ENCODE measurements at places on chromosomes 11 and 22. TPM values are rescaled to one million over a fixed set of nuclear protein-coding genes. Genes with fewer than 3 reads are reported as not detected.

DNA sequence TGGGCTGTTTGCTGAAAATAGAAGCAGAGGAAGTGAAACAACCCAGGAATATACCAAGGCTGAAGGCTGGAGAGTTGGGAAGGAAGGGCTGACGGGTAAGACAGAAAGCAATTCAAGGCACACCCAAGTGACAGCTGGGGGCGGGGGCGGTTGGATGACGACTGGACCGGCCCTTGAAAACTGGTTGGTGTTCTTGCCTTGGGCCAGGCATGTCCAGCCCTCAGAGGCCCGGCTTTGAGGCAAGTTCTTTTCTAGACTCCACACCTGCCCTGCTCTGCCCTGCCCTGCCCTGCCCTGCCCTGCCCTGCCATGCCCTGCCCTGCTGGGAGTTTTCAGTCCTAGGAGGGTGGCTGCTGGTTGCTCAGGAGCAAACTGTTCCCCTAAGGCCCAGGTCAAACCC lies 34.2 kb upstream of the CACNG2 start:
- peaks cover 8% of the 10 kb centered on the region for H3K27me3 ChIP-seq
- H3K4me3 ChIP-seq, result no peak overlapping the region
- no peak for DNase-seq
- no peak overlapping the region for H3K27ac ChIP-seq
- H3K4me1 ChIP-seq, result no peaks in the 10 kb centered on the region

DNA sequence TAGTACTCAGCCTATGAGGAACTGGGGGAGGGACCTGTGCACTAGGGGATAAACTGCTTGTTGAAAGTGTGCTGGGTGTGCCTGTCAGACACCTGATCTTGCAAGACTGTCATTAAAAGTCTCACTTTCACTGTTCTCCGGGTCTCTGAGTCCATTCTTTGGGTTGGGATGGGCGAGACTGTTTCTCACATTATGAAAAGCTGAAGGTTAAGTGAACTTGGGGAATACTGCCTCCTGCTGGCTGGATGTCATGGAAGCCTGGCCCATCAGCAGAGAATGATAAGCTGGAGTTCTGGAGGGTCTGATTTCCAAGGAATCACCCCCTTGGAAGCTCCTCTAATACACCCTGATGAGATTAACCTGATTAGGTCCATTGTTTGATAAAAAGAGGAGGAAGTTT lies 9.0 kb upstream of the VPREB1 start:
- peaks cover 2% of the 10 kb centered on the region for H3K27me3 ChIP-seq
- peak; percentile 19 for DNase-seq
- H3K4me1 ChIP-seq, result no peaks in the 10 kb centered on the region
- H3K36me3 ChIP-seq, result no peaks in the 10 kb centered on the region

GRCh38 chr22:34000879-34001526 lies 80.7 kb upstream of the LARGE1 start:
- no peak overlapping the region for H3K27ac ChIP-seq
- H3K36me3 ChIP-seq, result no peaks in the 10 kb centered on the region
- no peaks in the 10 kb centered on the region for H3K4me1 ChIP-seq
- H3K4me3 ChIP-seq, result no peak overlapping the region
- no peak for DNase-seq

The DTX4 gene
- 3.1 TPM for total RNA-seq

DNA sequence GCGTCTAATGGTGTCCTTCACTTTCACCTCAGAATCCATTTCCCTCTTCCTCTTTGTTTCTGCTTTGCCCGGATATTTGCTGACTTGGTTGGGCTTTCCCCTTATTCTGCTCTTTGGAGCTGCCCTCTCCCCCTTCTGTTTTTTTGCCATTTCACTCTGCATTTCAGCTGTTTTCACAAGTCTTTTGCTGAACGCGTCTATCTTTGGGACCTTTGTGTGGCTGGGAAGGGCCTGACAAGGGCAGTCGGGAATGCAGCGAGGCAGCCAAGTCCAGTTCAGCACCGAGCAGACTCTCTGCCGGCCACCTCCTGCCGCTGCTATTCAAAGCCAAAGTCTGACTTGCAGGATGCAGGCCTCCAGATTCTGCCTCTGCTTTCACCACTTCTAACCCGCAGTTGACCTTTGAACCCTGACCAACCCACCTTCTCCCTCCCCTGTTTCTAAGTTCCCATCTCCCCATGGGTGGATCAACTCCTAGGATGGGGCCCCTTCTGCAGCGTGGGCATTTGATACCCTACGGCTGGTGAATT lies 38.2 kb downstream of the FEZ1 start:
- H3K27ac ChIP-seq, result peak overlapping the region; percentile 6
- no peaks in the 10 kb centered on the region for H3K27me3 ChIP-seq
- peaks cover 9% of the 10 kb centered on the region for H3K4me1 ChIP-seq
- H3K4me3 ChIP-seq, result no peak overlapping the region
- no peaks in the 10 kb centered on the region for H3K36me3 ChIP-seq

- peak overlapping the region; percentile 56 for H3K27ac ChIP-seq
- H3K27me3 ChIP-seq, result no peaks in the 10 kb centered on the region
- peak overlapping the region; percentile 86 for H3K4me3 ChIP-seq
- H3K36me3 ChIP-seq, result no peaks in the 10 kb centered on the region
- H3K4me1 ChIP-seq, result peaks cover 2% of the 10 kb centered on the region
These were observed 642 bp downstream of the NAA40 start for GRCh38 chr11:63939397-63939891.

The ABCC8 gene
- not detected for total RNA-seq

DNA sequence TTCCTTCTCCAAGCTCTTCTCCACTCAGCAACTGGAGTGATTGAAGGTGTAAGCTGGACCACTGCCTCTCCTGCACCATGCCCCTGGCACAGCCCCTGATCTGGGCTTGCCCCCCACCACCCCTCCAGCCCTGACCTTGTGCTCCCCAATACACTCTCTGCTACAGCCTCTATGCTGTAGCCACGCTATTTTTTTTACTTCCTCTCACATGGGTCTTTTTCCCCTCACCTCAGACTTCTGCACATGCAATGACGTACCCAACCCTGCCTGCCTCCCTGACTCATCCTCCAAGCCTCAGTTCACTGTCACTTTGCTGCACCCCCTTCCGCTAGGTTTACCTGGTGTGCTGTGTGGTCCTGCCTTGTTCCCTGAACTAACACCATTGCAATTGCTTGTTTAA lies 9.0 kb downstream of the CSNK2A3 start:
- no peak overlapping the region for H3K4me3 ChIP-seq
- peaks cover 2% of the 10 kb centered on the region for H3K27me3 ChIP-seq
- H3K4me1 ChIP-seq, result no peaks in the 10 kb centered on the region
- no peak overlapping the region for H3K27ac ChIP-seq

DNA sequence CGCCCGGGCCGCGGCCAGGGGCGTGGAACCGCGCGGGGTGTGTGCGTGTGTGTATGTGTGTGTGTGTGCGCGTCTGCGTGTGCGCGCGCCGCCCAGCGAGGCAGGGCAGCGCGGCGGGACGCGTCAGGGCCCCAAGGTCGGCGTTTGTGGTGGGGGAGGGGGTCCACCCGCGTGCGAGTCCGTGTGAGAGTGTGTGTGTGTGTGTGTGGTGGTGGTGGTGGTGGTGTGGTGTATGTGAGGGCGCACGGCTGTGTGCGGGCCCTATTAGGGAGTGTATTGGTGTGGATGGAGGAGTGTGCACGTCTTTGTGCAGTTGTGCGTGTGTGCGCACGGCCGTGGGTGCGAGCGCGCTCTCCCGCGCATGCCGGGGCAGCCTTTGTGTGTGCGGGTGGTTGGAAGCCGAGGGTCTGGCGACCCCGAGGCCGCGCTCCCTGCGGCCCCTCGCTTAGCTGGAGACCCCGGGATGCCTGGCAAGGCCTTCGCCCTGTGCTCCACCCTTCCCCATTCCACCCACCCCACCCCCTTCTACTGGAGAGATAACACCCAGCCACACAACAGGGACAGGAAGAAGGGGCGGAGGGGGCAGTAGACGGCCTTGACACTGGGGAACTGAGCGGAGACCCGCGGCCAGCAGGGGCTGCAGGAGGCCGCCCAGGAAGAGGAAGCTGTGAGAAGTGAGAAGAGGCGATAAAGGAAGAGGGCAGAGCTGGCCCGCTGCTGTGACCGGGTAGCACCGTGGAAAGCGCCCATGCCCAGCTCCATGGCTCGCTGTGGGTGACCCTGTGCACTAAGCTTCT lies 528 bp upstream of the ARRB1 start:
- no peaks in the 10 kb centered on the region for H3K36me3 ChIP-seq
- H3K4me3 ChIP-seq, result peak overlapping the region; percentile 56
- H3K27me3 ChIP-seq, result peaks cover 4% of the 10 kb centered on the region
- peak; percentile 61 for DNase-seq
- H3K4me1 ChIP-seq, result peaks cover 19% of the 10 kb centered on the region
- H3K27ac ChIP-seq, result no peak overlapping the region

DNA sequence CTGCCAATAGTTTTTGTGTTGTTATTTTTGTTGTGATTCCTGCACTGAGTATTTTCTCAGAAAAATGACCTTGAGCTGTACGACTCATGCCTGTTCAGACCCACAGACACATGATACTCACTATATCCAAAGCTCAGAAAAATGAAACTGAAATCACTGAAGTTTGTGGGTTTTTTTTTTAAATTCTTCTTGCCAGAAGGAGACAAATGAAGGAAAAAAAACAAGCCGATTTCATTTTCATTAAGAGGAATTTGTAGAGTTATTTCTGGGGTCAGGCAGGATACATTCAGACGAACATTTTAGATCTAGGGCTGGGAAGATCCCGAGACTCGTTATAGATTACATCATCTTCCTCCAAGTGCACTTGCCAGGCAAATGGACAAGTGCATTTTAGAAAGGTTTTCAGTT lies 60.4 kb downstream of the BMAL1 start:
- H3K4me3 ChIP-seq, result peak overlapping the region; percentile 53
- H3K27me3 ChIP-seq, result no peaks in the 10 kb centered on the region
- H3K27ac ChIP-seq, result peak overlapping the region; percentile 78
- peak; percentile 83 for DNase-seq
- H3K36me3 ChIP-seq, result no peaks in the 10 kb centered on the region

GRCh38 chr11:80239217-80239616 lies 798.4 kb upstream of the TENM4 start:
- H3K27ac ChIP-seq, result no peak overlapping the region
- no peaks in the 10 kb centered on the region for H3K36me3 ChIP-seq
- H3K4me1 ChIP-seq, result no peaks in the 10 kb centered on the region
- no peaks in the 10 kb centered on the region for H3K27me3 ChIP-seq
- DNase-seq, result no peak

GRCh38 chr22:47236161-47236560 lies 473.7 kb downstream of the TBC1D22A start:
- H3K4me1 ChIP-seq, result no peaks in the 10 kb centered on the region
- H3K36me3 ChIP-seq, result no peaks in the 10 kb centered on the region
- no peak overlapping the region for H3K4me3 ChIP-seq
- H3K27ac ChIP-seq, result no peak overlapping the region
- H3K27me3 ChIP-seq, result no peaks in the 10 kb centered on the region

The NXPE2 gene
- not detected for total RNA-seq

GRCh38 chr11:13942971-13943381 lies 19.5 kb upstream of the SPON1 start:
- no peak overlapping the region for H3K27ac ChIP-seq
- no peaks in the 10 kb centered on the region for H3K4me1 ChIP-seq
- H3K36me3 ChIP-seq, result no peaks in the 10 kb centered on the region
- DNase-seq, result peak; percentile 59

GRCh38 chr11:120391292-120391691 lies 55.1 kb downstream of the ARHGEF12 start:
- no peaks in the 10 kb centered on the region for H3K36me3 ChIP-seq
- no peak overlapping the region for H3K4me3 ChIP-seq
- H3K4me1 ChIP-seq, result peaks cover 3% of the 10 kb centered on the region

DNA sequence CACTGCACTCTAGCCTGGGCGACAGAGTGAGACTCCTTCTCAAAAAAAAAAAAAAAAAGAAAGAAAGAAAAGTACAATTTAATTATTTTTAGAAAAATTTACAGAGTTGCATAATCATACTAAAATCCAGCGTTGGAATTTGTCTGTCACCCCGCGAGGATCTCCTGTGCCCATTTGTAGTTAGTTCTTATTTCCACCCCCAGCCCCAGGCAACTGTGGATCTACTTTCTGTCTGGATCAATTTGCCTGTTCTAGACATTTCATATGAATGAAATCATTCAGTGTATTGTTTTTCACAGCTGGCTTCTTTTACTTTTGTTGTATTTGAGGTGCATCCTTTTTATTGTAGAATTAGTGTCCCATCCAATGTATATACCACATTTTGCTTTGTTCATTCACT lies 102.6 kb upstream of the RASSF10 start:
- H3K36me3 ChIP-seq, result peaks cover 8% of the 10 kb centered on the region
- no peak overlapping the region for H3K27ac ChIP-seq
- peaks cover 5% of the 10 kb centered on the region for H3K4me1 ChIP-seq

DNA sequence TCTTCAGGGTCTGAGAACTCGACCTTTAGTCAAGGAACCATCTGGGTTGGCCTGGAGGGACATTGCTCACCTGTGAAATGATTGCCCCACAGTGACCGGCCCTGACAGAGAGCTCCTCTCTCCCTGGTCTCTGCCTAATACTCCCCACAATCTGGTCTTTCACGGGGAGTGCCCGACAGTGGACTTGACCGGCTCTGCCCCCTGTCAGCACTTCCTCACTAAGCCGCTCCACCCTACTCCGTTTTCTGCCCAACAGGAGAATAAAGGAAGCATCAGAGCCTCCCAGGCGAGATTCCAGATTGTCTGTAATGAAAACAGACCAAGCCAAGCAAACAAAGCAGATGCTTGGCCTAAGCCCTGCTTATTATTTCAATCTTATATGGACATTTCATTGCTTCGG lies 87.8 kb downstream of the FBXO7 start:
- no peak overlapping the region for H3K4me3 ChIP-seq
- H3K27me3 ChIP-seq, result peaks cover 8% of the 10 kb centered on the region
- no peak overlapping the region for H3K27ac ChIP-seq
- DNase-seq, result no peak
- peaks cover 4% of the 10 kb centered on the region for H3K4me1 ChIP-seq

The OR10D3 gene
- not detected for total RNA-seq

GRCh38 chr11:100687630-100688395 lies 725 bp downstream of the ARHGAP42 start:
- no peaks in the 10 kb centered on the region for H3K27me3 ChIP-seq
- peak overlapping the region; percentile 82 for H3K27ac ChIP-seq
- no peaks in the 10 kb centered on the region for H3K36me3 ChIP-seq
- DNase-seq, result peak; percentile 87
- peaks cover 15% of the 10 kb centered on the region for H3K4me1 ChIP-seq

DNA sequence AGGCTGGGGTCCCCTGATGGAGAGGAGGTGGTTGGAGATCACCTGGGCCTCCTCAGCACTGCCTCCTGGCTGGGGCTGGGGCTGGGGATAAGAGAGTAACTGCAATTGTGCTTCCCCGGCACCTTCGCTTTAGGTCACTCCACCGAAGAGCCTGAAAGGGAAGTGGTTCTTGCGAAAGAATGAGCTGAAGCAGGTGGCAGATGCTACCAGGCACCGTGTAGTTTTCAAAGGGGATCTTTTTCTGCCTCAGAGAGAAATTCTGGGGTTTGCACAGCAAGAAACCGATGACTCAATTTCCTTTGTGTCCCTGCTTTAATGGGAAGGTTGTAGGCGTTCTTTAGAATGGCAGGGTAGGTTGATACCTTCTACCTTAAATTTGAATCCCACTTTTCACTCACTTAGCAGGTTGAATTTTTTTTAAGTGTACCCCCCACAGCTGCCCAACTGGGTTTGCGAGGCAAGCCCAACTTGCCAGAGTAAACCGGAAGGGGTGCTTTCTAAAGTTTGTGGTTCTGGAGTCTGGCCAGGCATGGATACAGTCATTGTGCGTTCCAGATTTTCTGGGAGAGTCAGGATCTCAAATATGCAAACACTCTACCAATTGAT lies 5.3 kb downstream of the CD44 start:
- H3K27ac ChIP-seq, result peak overlapping the region; percentile 91
- DNase-seq, result peak; percentile 88
- H3K27me3 ChIP-seq, result no peaks in the 10 kb centered on the region
- H3K4me3 ChIP-seq, result peak overlapping the region; percentile 50
- peaks cover 34% of the 10 kb centered on the region for H3K4me1 ChIP-seq
